Bronchial epithelial cell (primary cell): ENCODE measurements at places on chromosomes 4 and X.

DNA sequence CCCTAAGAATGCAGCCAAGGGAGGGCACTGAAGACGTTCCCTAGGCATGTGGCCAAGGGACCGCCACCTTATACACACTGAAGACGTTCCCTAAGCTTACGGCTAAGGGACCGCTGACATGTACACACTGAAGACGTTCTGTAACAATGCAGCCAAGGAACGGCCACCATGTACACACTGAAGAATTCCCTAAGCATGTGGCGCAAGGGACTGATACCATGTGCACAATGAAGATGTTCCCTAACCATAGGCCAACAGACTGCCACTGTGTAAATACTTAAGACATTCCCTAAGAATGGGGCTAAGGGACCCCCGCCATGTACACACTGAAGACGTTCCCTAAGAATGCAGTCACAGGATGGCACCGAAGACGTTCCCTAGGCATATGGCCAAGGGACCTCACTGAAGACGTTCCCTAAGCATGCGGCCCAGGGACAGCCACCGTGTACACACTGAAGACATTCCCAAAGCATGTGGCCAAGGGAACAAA lies 36.1 kb downstream of the DHRSX start:
- no peak for DNase-seq

- no peak for DNase-seq
Observed at GRCh38 chrX:84240848-84241565, 53.0 kb upstream of the RPS6KA6 start.

DNA sequence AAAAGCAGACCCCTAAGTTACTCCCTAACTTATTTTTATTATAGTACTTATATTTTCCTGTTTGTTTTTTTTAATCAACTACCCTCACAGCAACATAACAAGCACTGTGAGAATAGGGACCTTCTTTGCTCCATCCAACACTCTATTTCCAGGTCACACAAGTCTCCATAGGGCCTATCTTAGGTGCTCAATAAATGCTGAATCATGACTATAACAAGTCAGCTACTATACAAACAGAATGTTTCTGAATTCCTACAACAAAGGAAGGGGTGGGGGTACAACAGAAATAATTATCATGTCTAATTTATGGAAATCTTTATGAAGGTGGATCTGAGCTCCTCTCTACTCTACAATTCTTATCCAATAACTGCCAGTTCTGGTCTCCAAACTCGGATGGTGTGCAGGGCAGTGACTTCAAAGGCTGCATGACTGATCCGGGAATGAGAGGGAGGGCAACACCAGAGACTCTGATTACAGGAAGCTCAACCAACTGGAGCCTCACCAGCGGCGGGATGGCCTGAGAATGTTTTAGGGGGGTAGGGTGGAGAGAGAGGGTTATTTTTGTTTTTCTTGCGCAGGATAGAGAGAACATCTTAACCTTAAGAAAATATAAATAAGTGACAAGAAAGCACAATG lies 71.1 kb downstream of the HADH start:
- DNase-seq: no peak

GRCh38 chr4:107742791-107743190 lies 22.8 kb upstream of the PAPSS1 start:
- DNase-seq: no peak

DNA sequence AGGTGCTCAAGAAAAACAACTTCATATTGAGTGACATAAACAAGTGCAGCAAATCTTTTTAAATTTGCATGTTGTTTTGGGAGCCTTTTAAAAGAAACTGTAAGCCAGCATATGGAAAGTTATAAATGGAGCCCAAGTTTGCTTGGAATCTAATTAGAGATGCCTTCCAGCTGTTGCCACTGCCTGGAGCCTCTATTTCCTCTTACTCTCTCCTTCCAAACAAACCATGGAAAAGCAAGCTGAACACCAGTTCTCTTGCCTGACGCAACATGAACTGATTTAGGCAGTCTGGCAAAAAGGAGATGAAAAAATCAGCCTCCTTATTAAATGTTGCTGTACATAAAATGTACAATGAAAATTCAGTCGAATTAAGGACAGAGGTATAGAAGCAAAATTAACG lies 21.5 kb downstream of the ARSJ start:
- DNase-seq: no peak

DNA sequence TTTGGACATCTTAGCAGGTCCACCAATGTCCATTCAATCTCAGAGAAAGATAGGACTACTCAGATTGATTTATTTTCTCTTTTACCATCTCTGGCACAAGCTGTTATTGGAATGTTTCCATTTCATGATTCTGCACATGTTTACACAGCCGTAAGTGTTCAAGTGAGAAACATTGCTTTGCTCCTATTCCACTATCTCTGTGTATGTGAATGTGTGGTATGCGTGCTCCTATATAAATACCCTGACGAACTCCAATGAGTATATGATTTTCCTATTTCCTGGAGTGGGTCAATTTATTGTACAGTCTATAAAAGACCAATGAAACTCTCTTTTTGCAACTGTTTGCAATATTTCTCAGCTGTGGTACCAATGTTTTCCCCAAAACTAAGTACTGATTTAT lies 221.0 kb upstream of the GALNT7 start:
- no peak for DNase-seq

GRCh38 chrX:69127466-69127865 lies 37.8 kb downstream of the PJA1 start:
- peak; percentile 44 for DNase-seq

DNA sequence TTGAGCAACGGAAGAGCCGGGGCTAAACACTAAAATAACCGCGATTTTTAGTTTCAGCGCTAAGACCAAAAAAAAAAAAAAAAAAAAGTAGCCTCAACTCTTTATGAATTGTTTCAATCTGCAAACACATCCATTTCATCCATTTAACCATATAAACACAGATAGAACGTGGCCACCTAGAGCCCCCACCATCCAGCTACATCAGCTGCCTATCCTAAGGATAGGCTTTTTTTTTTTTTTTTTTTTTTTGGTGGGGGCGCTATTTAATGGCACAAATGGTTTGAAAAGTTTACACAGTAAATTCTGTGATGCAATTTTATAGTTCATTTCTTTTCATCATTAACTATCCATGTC lies 492 bp upstream of the HDAC8 start:
- no peak for DNase-seq

- DNase-seq: no peak
Observed at GRCh38 chr4:69126024-69126423, 29.8 kb downstream of the UGT2B7 start.

DNA sequence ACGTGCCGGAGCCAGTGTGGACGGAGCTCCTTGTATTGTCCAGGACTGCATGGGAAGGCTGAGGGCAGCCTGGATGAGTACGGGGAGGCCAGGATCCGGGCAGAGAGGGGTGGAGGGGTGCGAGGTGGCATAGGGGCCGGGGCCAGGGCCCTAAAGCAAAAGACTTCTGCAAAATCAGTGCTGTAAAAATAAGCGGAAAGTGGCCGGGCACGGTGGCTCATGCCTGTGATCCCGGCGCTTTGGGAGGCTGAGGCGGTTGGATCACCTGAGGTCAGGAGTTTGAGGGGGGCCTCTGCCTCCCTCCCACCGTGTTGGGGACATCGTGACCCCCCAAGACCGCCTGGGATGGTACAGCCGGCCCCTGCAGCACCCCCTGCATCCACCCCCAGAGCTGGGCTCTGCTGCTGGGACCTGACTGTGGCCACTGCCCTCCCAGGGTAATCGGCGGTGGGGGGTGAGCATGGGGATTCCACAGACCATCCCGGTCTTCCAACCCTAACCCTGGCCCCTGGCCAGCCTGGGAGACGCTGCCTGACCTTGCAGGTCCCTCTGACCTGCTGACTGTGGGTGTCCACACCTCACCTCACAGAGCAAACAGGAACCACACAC lies 23.4 kb upstream of the PLCXD1 start:
- no peak for DNase-seq

DNA sequence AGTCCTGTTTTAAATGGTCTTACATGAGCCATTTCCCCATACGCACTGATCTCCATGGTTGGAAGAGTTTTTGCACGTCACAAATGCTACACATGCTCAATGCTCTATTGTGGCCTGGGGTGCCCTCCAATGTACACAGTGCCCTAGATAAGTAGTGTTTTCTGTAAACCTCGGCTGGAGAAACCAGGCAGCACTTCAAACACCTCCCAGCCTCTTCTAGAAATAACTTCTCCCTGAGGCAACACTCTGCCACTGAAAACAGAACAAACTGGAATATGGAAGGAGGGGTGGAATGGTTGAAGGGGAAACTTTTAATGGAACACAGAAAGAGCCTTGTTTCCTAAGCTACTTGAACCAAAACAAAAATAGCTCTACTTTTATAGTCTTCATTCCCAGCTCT lies 123.9 kb upstream of the CBR4 start:
- DNase-seq: no peak

DNA sequence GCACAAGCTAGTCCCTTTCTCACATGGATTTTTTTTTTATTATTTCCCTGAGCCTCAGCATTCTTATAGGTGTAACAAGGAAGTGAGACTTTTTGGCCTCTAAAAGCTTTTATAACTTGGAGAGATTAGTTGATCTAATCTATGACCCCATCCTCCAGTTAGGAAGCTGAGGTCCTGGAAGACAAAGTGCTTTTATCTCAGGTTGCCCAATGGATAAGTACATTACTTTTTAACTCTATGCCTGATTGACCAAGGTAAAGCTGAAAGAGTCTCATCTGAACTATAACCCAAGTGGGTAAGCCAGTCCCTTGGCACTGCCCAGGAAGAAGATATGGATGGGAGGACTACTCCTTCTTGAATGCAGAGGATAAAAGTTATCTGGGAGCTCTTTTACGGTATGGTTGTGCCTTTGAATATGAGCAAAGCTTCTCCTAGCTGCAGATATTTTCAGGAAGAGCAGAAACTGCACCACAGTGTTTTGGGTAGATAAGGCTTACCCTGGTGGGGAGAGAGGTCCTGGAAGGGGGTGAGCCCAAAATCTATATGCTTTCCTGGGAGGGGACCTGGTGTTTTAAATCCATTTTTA lies 40.2 kb downstream of the VSIG4 start:
- DNase-seq: no peak

DNA sequence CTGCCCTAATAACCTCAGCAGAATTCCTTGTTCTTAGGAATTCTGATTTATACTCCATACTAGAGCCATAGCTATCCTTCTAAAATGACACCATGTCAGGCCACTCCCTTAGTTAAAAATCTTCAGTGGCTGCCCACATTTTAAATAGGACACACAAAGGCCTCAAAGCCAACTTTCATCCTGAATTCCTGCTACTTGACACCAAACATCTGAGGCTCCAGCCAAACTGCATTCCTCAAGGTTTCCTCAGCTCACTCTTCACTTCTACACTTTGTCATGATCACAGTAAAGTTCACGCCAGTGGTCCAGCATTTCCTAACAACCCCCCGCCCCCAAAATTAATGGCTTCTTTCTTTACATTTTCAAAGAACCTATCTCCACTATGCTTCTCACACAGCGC lies 124.3 kb downstream of the ADGRA3 start:
- no peak for DNase-seq

DNA sequence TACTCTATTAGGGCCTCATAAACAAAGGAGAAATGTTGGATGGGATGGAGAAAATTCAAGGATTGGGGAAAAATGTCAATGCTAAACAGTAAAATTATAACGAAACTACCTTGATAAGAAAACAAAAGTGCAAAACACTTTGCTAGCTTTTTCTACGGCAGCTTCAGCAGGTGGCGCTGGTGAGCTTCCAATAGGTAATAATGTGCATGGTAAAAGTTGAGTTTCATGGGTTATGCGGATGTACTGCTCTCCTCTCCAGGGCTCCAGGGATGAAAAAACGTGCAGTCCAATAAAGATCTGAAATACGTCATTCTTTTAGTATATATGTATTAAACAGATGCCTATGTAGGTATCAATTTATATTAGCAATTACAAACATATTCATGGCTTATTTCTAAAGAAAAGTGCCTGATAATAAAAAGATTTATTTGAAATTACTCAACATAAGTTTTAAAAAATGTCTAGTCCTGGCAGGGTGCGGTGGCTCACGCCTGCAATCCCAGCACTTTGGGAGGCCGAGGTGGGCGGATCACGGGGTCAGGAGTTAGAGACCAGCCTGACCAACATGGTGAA lies 239.6 kb downstream of the GRXCR1 start:
- DNase-seq: peak; percentile 59

DNA sequence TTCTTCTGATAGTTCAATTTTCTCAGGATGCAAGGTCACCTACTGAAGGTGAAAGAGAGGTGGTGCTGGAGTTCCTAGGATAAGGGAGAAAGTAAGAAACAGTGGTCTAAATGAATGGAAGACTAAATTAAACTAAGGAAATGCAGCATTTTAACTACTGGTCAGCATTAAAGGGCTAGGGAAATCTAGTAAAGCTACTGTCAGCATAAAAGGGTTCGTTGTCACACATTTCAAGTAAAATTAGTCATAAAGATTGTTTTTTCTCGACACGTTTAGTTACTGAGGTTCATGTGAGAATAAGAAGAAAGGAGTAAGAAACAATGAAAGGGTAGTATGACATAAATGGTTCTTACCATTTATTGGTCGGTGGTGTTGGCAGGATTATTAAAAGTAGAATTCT lies 40.0 kb upstream of the COX18 start:
- no peak for DNase-seq

- no peak for DNase-seq
Observed at GRCh38 chrX:18945483-18945882, 38.4 kb downstream of the PHKA2 start.

DNA sequence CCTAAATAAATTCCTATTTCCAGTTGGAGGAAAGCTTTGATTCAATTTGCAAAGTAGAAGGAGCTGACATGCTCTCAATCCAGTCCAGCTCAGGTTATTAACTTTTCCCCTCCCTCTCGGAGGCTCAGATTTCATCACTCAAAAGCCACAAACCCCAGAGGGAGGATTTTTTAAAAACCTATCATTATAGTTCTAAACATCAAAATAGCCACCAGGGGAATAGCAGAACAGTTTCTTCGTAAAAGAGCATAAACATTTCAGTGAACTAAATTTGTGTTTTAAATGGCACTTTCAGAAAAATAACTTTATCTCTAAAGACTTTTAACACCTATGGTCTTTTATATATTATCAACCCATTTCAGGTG lies 8.8 kb downstream of the GPRIN3 start:
- DNase-seq: no peak

DNA sequence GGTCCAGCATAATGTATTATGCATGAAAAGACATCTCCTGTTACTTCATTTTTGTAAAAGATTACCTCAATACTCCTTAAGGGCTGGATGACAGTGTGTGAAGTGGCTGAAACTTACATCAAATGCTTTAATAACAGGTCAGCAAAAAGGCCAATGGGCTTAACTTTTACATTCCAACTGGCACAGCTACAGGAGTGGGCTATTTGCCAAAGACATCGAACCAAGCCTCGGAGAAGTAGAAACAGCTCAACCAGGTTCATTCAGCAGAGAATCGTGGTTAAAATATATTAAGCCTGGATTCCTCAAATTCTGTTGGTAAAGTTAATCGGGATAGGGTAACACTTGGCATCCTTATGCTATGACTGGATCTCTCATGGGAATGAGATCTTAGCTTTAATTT lies 639.7 kb downstream of the TRIML1 start:
- DNase-seq: no peak

DNA sequence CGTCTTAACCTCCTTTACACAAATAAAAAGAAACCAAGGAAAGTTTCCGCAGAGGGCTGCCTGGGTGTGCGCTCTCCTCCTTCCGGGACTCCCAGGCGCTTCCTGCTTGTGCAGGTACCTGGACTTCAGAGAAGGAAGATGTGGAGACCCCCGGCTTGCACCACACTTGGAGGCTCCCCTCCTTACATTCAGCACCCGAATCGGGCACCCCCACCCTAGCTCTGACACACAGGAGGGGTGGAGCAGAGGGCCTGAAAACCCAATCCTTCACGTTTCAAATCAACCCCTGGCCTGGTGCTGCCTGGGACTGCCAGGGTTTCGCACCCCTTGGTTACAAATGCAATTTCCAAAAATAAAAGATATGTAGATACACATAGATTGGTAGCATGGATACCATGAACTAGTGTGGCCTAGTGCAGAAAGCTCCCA lies 3.1 kb downstream of the NKX3-2 start:
- DNase-seq: no peak
